ENCODE measurements at places on chromosomes 1 and 21. TPM values are rescaled to one million over a fixed set of nuclear protein-coding genes. Genes with fewer than 3 reads are reported as not detected.

- DNase-seq: no peak
Measured at GRCh38 chr1:246641394-246641793, 75.1 kb downstream of the CNST start.

Gene RGS7
- polyA plus RNA-seq: 12.1 TPM

- no peak for DNase-seq
Measured at GRCh38 chr1:100387657-100388350, 35.5 kb downstream of the CDC14A start.

DNA sequence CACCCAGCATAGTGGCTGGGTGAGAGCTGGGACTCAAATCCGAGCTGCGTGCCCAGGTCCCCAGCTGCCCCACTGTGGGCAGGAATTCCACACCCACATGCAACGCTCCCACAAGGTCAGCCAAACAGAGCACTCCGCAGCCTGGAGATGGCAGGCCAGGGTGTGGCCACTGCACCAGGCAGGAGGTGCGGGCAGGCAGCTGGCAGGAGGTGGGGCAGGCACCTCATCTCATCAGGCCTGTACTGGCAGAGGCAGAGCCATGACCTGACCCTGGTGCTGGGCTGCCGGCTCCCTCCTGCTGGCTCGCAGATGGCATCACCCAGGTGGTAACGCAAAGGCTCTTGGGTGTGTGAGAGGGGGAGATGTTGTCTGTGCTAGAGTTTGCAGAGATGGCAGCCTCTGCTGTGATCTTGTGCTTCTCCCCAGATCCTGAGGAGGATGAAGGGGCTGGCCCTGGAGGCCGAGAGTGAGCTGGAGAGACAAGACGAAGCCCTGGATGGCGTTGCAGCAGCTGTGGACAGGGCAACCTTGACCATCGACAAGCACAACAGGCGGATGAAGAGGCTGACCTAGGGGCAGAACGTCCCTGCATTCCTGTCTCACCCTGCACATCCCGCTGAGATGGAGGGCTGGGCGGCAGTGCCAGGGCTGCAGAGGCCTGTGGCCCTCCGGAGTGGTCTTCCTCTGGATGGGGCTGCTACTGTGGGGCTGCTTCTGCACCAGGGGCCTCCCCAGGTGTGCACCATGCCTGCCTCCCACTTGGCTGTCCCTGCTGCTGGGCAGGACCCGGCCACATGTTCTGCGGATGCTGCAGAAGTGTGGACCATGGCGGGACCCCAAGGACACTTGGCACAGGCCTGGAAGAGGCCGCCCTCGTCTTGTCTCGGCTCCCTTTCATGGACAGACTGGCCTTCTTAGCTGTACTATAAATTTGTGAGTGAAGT is 35.1 kb upstream of the PRSS38 start:
- DNase-seq: no peak

GRCh38 chr1:192081359-192081758 is 76.9 kb upstream of the RGS18 start:
- DNase-seq: no peak

All from brain (organoid and tissue), 16 donors.